ENCODE measurements at places on chromosomes 2 and 18.

DNA sequence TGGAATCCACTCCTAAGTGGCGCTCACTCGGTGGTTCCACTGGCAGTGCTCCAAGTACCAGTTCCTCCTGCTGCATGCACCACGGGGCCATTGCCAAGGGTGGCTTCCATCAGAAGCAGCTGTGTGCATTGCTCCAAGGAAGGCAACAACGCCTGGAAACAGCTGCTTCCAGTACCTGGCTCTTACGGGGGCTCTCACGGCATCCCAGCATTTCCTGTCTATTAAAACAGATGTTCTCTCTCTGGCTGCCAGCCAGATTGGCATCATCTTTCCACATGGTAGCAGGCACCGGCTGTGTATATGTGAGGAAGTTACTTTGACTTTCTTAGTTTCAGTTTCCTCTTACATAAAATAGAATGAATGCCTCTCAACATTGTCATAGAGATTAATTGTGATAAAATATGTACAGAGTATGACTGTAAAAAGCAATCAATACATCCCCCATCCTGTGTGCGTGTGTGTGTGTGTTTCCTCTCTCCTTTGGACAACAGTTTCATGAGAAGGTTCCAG is 84.9 kb downstream of the CMPK2 start:
- no peak for DNase-seq

DNA sequence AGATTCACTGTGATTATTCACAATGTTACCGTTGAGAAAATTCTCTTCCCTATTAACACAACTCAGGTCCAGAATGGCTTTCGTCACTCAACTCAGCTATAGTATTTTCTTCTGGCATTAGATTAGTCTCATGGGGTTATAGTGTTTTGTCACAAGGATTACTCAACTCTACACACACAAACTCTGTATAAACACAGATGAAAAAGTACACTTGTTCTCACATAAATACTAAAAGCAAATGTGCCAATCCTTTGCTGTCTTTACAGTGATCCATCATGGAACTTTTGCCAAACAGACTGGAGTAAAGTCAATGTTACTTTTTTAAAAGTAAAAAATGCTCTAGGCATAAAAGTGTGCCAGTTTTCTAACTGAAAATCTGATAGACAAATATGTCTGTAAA is 267.6 kb downstream of the RBM43 start:
- DNase-seq = no peak

- no peak for DNase-seq
Measured at GRCh38 chr2:72138921-72139381, 8.7 kb downstream of the CYP26B1 start.

- no peak for DNase-seq
Measured at GRCh38 chr2:8692783-8693156, 10.9 kb downstream of the ID2 start.

- no peak for DNase-seq
Measured at GRCh38 chr2:40192864-40193669, 258.8 kb downstream of the SLC8A1 start.

GRCh38 chr2:181395851-181396250 is 61.3 kb upstream of the ITGA4 start:
- no peak for DNase-seq

GRCh38 chr2:234991793-234992192 is 40.0 kb downstream of the SH3BP4 start:
- DNase-seq = no peak

- DNase-seq = no peak
Measured at GRCh38 chr2:622357-622756, 54.8 kb downstream of the TMEM18 start.

DNA sequence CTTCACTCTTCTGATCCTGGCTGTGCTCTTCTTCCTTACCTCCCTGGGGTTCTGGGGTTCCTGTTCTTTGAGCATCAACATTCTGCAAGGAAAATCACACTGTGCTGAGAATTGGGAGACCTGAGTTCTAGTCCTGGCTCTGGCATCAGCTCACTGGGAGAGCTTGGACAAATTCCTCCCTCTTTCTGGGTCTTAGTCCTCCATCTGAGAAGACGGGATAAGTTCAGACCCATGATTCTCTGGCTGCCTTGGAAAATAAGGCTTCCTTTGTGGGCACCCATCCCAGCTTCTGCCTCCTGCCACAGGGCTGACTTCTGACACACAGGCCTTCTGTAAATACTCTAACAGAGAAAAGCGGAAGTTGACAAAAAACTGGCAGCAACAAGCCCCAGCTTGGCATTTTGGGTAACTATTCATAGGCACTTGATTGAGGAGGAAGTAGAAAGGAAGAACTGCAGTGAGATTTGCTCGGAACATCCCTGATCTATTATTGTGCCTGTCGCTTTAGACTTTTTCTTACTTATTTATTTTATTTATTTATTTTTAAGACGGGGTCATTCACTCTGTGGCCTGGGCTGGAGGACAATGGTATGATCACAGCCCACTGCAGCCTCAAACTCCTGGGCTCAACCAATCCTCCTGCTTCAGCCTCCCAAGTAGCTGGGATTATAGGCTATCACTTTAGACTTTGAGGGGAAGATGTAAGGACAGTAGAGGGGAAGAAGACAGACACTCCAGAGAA is 7.9 kb downstream of the PCBP1 start:
- DNase-seq = no peak

DNA sequence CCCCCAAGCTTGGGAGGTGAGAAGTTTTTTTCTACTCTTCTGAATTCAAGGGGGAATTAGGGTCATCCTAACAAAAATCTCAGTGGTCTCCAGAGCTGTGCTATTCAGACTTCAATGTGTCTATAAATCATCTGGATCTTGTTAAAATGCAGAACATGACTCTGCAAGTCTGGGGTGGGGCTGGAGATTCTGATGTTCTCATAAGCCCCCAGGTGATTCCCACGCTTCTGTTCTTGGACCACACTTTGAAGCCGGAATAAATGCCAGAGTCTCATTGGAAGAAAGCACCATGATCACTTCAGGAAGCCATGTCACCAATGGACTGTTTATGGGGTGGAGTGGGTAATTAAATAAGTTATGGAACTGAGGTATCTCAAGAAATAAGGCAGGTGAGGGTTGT is 22.2 kb upstream of the SLC16A14 start:
- DNase-seq = no peak

DNA sequence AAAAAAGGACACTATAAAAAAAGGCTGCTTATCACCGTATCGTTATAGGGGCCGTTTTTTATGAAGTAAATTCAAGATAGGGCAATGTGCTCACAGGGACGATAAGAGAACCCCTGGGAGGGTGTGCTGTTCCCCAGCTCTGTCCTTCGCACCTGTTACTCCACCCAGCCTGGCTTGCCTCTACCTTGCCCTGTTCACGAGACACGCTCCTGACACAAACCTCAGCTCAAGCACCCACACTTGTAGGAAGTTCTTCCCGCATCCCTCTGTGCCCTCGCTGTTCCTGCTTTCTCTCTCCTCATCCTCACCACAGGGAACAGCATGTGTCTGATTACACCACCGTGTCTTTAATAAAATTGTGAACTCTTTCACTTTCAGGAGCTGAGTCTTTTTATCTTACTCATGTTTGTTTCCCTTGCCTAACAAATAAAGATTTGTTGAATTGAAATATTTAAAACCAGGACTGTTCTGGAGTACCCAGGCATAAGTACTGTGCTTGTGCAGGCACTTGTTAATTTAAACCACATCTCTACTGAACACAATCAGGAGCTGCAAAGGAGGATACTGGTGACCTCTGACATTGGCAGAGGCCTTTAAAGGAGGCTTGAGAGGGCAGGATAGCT is 26.0 kb upstream of the KIDINS220 start:
- DNase-seq = no peak

- no peak for DNase-seq
Measured at GRCh38 chr2:228853151-228853550, 417.9 kb downstream of the PID1 start.

GRCh38 chr2:235674812-235675211 is 181.0 kb downstream of the AGAP1 start:
- no peak for DNase-seq

DNA sequence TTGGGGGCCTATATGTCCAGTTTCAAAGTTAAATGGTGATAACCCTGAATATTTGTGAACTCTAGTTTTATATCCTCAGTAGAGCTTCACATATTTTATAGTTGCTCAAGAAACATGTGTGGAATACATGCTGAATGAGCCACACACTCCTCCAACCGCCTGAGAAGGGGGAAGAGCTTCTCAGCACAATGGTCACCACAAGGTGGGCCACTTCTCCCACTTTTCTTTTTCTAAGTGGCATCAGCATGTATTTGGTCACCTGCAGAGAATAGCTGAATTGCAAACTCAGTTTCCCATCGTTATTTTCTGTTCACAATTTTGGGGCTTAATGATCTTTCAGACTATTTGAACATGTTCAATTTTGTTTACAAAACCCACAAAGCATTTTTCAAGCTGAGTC is 340.5 kb downstream of the PARD3B start:
- DNase-seq = no peak

GRCh38 chr18:10057401-10057893 is 143.6 kb downstream of the VAPA start:
- DNase-seq = no peak

- DNase-seq = no peak
Measured at GRCh38 chr18:57167617-57168308, 20.9 kb downstream of the BOD1L2 start.

DNA sequence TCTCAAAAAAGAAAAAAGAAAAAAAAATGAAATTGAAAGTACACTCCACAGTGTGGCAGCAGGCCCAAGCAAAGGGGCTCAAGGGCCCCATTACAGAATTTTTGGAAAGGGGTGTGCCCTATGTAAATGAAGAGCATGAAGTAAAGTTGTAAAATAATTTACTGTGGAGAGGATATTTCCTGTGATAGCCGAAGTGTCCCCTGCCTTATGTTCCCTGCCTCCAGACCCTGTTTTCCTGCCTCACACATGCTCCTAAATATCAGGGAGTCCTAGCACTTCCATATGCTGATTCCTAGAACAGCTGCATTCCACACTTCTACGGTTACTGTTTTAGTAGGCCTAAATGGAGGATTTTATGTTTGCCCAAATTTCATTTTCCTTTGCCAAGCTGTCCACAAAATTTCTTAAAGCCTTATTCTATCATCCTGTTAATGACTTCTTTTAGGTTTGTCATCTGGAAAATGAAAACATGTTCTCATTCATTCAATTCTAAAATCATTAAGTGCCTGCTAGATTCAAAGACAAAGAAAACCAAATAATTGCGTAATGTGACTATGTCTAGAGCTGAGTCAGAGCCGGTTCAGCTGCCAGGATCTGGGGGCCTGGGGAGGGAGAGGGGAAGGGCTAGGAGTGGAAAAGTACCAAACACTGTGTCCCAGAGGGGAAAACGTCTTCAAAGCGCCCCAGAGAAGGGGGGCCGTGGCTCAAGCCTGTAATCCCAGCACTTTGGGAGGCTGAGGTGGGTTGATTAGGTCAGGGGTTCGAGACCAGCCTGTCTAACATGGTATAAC is 25.9 kb upstream of the IMPA2 start:
- no peak for DNase-seq

DNA sequence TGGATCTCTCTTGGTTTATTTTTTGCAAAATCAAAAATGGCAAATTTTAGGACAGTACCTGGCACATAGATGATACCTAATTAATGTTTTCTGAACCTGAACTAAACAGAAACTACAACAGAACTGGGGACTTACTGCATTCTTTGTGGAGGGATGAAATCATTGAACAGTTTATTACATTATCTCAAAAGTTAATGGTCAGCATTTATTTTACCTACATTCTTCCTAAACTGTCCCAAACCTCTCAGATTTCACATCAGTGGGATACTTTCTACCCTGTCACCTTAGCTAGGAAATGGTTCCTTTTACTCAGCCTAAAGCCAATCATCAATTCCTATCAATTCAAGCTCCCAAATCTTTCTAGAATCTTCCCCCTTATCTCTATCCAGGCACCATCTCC is 10.3 kb downstream of the NIF3L1 start:
- DNase-seq = no peak

GRCh38 chr18:37987901-37988300 is 422.3 kb upstream of the CELF4 start:
- no peak for DNase-seq

DNA sequence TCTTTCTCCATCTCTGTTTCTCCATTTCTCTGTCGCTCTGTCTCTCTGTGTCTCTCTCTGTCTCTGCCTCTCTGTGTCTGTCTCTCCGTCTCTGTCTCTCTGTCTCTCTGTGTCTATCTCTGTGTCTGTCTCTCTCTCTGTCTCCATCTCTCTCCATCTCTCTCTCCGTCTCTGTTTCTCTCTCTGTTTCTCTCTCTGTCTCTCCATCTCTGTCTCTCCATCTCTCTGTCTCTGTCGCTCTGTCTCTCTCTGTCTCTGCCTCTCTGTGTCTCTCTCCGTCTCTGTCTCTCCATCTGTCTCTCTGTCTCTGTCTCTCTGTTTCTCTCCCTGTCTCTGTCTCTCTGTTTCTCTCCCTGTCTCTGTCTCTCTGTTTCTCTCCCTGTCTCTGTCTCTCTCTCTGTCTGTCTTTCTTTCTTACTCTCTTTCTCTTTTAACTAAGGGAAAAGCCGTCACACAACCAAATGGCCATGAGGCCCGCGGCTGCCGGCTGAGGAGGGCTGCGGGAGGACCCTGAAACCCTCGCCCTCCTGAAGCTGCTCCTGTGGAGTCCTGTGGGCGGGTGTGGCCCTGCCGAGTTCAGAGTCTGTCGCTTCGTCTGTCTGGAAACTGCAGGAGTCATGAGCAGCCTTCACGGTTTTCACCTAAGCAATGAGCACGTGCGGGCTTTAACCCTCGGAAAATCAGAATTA is 29.3 kb downstream of the NFATC1 start:
- no peak for DNase-seq

DNA sequence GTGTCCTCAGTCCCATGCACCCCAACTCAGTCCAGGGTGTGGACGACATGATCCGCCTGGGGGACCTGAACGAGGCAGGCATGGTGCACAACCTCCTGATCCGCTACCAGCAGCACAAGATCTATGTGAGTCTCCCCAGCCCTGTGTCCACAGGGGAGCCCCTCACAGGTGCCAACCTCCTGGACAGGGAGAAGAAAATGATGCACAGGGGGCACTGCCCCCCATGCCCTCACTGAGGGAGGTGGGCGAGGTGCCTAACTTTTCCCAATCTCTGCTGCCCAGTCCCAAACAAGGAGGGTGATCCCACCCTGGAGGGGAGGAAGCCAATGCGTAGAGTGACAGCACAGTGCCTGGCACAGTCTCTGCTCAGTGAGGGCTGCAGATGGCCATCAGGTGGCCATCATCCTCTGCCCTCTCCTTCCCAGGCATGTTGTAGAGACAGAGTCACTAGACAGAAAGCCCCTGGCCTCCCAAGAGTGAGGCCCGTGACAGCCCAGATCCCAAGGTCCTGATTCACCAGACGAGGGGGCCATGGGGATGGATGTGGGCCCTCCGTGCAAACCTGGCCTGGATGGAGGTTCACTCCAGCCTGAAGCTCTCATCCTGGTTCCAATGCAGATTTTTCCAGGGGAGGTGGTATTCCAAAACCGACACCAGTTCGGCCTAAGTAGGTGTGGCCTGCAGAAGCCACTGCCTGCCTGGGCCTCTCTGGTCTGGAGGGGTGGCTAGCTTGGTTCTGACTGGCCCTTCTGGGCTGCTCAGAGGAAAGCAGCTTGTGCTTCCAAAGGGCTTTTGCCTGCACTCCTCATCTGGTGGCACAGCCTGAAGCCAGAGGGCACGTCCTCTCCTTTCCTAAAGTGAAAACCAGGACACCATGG is 30.0 kb downstream of the MYO7B start:
- no peak for DNase-seq

- no peak for DNase-seq
Measured at GRCh38 chr2:61585383-61585782, 47.2 kb upstream of the XPO1 start.
